ENCODE measurements at places on chromosomes 1 and 21. TPM values are rescaled to one million over a fixed set of nuclear protein-coding genes. Genes with fewer than 3 reads are reported as not detected.

- DNase-seq: no peak
Measured at GRCh38 chr1:205205055-205205454, 6.4 kb downstream of the DSTYK start.

GRCh38 chr1:211933946-211934714 is 101.2 kb downstream of the INTS7 start:
- no peak for DNase-seq

DNA sequence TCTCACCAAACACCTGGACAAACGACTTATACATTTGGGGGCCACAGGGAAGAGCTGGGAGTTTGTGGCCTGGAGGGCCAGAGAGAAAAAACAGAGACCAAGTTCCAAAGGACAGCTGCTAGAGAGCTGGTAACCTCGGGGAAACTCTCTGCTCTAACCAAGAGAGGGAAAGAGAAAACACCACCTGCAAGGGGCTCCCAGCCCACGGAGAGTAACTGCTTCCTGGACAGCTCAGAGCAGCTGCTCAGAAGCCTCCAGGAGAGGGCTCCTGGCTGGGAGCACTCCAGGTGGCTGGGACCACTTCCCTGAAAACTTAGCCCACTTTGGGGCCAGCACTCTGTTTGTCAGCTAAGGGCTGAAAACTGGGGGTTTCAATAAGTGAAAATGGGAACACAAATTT is 154.8 kb upstream of the GRIK3 start:
- no peak for DNase-seq

GRCh38 chr21:25670726-25671125 is 31.7 kb downstream of the JAM2 start:
- DNase-seq: no peak

DNA sequence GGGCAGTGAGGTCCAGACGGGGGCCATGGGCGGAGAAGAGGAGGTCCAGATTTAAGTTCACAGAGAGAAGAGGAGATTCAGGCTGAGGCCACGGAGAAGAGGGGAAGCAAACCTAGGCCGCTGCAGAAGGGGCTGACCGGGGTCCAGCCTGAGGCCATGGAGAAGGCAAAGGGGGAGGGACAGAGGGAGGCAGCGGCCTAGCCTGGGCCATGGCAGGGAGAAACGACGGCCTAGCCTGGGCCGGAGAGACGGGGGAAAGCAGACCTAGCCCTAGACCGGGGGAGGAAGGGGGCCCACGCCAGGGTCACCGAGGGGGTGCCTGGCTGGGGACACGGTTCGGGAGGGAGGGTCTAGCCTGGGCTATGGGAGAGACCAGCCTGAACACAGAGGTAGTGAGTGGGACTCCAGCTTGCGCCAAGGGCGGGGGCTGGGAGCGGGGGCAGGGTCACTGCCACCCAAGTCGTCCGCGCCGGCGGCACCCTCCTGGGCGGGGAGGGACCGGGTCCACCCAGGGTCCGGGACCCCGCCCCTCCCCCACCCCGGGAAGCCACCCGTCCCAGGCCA is 459 bp downstream of the CAPZB start:
- no peak for DNase-seq

DNA sequence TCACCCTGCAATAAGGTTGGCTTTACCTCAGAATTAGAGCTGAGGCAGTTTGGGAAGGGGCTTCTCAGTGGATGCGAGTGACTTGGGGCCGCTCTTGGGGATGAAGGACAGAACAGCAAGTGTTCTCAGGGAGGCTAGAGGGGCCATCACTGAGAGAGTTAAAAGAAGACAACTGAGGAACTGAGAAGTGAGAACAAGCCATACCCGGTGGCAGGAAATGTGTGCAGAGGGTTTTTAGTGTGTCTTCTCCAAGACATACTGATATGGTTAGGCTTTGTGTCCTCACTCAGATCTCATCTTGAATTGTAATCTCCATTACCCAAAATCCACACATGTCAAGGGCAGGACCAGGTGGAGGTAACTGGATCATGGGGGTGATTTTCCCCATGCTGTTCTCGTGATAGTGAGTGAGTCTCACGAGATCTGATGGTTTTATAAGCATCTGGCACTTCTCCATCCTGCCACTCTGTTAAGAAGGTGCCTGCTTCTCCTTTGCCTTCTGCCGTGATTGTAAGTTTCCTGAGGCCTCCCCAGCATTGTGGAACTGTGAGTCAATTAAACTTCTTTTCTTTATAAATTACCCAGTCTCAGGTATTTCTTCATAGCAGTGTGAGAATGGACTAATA is 75.8 kb downstream of the PCBP3 start:
- DNase-seq: no peak

GRCh38 chr1:57620605-57621004 is 196.7 kb upstream of the DAB1 start:
- peak; percentile 29 for DNase-seq

Gene B3GALT5
- polyA plus RNA-seq: 1.5 TPM

GRCh38 chr1:226816576-226816975 is 53.8 kb upstream of the PSEN2 start:
- DNase-seq: no peak

Gene TMPRSS3
- polyA plus RNA-seq: 1.6 TPM

- DNase-seq: no peak
Measured at GRCh38 chr1:244861683-244862082, 2.7 kb downstream of the HNRNPU start.

- DNase-seq: no peak
Measured at GRCh38 chr21:29875036-29875716, 64.6 kb downstream of the GRIK1 start.

Gene PCSK9
- 1.4 TPM for polyA plus RNA-seq

- no peak for DNase-seq
Measured at GRCh38 chr1:20114021-20114648, 5.2 kb downstream of the PLA2G2D start.

GRCh38 chr1:30768830-30769718 is 11.5 kb upstream of the LAPTM5 start:
- no peak for DNase-seq

Gene OR2L13
- not detected for polyA plus RNA-seq

Data from renal cortex interstitium (tissue), 15 donors.